D341Med (cell line): ENCODE measurements at places on chromosomes 11 and 22.

- peak; percentile 24 for DNase-seq
Measured at GRCh38 chr22:20552443-20553401, 45.3 kb downstream of the MED15 start.

- DNase-seq: no peak
Measured at GRCh38 chr11:32213223-32213622, 122.3 kb downstream of the RCN1 start.

DNA sequence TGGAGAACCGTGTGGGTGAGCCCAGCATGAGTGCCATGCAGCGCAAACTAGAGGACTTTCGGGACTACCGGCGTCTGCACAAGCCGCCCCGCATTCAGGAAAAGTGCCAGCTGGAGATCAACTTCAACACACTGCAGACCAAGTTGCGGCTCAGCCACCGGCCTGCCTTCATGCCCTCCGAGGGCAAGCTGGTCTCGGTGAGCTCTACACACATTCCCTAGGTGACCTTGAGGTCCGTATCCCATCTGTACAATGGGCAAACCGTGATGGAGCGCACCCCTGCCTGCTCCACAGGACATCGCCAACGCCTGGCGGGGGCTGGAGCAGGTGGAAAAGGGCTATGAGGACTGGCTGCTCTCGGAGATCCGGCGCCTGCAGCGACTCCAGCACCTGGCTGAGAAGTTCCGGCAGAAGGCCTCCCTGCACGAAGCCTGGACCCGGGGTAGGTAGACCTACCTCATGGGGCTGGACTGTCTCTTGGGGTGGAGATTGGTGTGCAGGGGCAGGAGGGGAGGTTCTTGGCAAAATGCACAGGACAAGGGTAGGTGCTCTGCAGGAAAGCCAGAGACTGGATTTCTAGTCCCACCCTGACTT, 10.6 kb downstream of the CTSF start:
- no peak for DNase-seq

DNA sequence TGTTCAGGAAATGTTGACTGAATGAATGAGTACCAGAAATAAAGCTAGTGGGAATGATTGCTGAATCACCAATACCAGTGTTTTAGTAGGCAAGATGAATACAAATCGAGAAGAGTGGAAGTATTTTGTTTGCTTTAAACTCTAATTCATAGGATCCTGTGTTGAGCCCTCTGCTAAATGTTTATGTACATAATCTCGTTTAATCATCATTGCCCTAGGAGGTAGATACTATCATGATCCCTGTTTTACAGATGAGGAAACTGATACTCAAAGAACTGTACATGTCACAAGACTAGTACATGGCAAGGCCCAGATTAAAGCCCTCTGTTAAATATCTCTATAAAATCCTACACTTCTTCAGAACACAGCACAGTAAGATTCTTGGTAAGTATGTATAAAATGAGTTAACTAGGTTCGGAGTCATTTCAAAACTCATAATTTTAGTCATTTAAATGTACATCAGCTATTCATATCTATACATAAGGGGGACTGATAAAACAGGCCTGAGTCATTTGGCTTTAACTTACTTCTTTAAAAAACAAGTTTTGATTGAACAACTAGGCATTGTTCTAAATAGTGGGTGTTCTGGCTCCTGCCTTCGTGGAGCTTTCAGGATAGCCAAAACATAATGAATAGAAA, 97.1 kb downstream of the EXT2 start:
- DNase-seq: no peak

- DNase-seq: no peak
Measured at GRCh38 chr22:43114958-43115357, 4.4 kb downstream of the BIK start.

DNA sequence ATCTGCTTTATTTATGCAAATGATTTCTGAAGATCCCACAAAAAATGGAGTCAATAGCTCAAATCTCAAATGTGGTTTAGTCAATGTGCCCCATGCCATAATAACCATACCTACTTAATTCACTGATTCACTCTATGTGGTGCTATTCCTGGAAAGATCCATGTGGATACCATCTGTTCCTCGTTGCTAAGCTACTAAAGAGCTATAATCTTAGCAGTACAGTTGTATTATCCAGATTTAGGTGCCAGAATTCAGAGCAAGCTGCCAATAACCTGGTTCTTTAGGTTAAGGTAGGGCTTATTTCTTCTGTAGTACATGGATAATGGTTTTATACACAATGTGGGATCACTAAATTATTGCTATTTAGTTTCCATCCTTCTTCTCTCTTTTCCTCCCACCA, 974.7 kb upstream of the CCDC90B start:
- DNase-seq: peak; percentile 46

DNA sequence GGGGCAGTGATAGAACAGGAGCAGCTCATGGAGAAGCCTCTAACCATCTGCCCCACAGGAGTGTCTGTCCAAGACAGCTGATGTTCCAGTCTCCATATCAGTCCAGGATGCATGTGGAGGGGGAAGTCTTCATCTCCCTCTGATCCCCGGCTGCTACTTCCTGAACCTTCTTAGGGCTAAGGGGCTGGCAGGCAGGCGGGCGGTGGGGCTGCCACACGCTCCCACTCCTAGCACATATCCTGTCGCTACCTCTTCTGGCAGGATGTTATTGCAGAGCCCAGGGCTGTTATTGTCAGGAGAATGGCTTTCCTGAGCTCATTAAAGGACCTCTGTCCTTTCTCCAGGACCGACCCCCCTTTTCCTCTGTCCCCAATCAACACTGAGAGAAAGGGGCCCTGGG, 25.4 kb downstream of the LRRC55 start:
- no peak for DNase-seq

- no peak for DNase-seq
Measured at GRCh38 chr11:94830722-94831510, 62.8 kb downstream of the AMOTL1 start.

DNA sequence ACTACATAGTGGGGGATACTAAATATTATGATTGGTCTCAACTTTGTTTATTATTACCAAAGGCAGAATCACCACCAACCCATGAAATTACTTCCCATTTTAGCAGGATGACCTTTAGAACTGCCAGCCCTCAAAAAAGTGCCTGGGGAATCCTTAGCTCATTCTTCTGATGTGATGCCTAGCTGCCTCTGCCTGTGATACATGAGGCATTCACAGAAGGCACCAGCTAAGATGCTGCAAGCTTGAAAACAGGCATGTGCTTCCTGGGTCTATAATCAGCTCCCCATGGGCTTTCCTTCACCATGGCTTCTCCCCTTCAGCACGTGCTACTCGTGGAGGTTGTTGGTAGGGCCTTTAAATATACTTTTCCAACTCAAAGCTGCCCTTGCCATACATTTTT, 50.4 kb upstream of the ARHGAP20 start:
- no peak for DNase-seq

DNA sequence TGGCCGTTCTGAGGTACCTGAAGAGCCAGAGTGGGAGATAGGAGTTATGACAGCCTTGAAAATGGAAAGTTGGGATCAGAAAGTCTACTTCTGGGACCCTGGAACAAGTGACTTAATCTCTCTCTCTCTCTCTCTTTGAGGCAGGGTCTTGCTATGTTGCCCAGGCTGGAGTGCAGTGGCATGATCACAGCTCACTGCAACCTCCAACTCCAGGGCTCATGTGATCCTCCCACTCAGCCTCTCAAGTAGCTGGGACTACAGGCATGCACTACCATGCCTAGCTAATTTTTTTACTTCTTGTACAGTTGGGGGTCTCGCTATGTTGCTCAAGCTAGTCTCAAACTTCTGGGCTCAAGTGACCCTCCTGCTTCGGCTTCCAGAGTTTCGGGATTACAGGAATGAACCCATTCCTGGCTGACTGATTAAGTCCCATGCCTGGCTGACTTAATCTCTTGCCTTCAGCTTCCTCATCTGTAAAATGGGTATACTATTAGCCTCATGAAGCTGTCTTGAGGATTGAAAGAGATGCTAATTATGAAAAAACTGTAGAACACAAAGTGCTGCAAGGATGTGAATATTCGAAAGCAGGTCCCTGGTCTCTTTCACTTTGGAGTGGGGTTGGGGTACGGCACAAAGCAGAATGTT, 87.7 kb downstream of the UBASH3B start:
- DNase-seq: no peak

GRCh38 chr22:47615051-47615450, 852.6 kb downstream of the TBC1D22A start:
- DNase-seq: no peak

DNA sequence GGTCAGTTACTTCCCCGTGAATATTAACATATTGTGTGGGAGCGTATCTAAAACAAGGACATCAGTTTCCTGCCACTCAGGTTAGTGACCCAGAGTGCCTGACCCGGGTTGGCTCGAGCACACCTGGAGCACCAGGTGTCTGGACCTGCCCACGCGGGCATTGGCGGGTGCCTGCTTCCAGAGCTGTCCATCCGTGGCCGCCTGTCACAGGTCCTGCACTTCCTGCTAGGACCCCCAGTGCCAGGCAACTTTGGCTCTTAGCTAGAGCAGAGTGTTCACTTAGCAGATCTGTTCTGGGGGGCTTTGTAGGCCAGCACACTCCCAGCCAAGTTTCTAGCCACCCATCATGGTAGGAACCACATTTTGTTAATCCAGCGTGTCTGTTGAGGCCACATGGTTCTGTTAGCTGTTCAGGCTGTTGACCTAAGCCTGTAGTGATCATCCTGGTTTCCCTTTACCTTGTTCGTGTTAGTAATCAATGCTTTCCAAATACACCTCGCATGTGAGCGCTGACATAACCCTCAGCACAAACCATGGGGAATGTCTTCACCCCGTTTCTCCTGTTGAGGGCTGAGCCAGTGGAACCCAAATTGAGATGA, 29.5 kb downstream of the MOV10L1 start:
- DNase-seq: no peak

DNA sequence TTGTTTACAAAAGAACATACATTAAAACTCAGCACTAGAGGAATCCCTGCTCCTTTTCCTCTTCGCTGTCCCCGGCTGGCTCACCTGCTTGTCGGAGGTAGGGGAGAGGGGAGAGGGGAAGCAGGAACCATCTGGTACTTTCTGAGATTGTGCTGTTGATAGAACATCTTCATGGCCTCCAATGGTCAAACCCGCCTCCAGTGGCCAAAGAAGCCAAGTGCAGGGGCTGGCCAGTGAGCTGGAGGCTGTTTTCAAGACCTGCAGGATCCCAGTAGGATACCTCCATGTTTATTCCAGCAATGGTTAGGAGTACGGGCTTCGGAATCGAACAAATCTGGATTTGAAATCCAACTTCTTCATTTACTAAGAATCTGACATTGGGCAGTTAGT, 92.6 kb downstream of the PKNOX2 start:
- DNase-seq: no peak

DNA sequence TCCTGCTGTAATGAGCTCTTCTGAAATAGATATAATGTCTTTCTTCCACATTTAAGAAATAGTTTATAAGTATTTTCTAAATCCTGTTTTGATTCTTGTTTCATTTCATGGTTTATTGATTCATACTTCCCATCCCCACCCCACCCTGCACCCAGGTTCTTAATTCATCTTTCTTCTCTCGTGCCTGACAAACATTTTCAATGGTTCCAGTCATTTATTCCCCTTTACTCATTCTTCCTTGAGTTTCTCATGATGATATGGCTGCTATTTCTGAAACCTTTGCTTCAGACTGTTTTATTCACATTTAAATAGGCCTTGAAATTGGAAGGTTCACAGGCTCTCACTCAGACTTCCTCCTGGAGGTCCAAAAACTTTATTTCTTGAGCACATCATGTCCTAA, 142.9 kb downstream of the SPON1 start:
- DNase-seq: no peak

- no peak for DNase-seq
Measured at GRCh38 chr11:111923351-111923788, 4.7 kb downstream of the C11orf52 start.

- peak; percentile 6 for DNase-seq
Measured at GRCh38 chr11:134529212-134530096, 117.4 kb upstream of the B3GAT1 start.

GRCh38 chr11:65934014-65934413, 11.3 kb upstream of the TSGA10IP start:
- no peak for DNase-seq

DNA sequence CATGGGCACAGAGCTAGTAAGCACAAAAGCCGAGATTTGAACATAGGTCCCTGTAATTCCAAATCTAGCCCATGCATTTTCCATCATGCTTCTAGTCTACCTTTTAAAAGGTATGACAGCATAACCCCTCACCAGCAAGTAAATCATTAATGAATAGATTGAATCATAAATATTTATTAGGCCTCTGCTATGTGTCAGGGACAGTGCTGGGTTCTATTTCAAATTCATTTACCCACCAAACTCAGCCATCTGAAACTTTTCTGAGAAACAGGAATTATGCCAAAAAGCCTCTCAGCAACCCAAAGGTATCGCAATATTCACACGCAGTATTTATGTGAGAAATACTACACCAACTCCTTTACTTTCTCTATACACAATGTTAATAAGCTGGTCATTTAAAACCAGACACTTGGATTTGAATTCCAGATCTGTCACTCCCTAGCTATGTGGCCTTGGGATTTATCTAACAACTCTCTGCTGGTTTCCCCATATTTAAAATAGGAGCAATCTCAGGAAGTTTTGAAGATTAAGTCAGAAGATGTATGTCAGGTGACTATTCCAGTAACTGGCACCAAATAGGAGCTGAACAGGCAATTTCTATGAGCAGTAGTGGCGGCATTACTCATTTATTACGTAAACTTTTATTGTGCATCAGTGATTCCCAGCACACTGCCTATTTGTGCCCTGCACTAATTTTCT, 191.4 kb downstream of the TENM4 start:
- no peak for DNase-seq

GRCh38 chr11:13119361-13119760, 110.2 kb downstream of the RASSF10 start:
- DNase-seq: no peak

DNA sequence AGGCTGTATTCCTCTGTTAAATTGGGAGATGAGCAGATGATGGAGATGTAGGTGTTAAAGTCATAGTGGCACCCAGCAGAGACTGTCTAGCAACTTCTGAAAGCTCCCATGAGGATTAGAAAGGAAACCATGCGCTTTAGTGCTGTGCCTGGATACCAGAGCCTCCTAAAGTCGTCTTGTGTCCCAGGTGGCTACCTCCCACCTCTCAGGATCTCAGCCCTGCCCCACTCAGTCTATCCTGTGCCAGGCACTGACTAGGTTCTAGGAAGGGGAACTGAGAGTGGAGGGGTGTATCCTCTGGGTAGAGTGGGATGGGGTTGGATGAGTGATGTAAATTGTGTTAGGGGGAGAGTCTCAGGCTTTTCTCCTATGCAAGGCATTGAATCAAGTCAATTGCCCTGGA, 60.2 kb downstream of the KIAA1671 start:
- no peak for DNase-seq

DNA sequence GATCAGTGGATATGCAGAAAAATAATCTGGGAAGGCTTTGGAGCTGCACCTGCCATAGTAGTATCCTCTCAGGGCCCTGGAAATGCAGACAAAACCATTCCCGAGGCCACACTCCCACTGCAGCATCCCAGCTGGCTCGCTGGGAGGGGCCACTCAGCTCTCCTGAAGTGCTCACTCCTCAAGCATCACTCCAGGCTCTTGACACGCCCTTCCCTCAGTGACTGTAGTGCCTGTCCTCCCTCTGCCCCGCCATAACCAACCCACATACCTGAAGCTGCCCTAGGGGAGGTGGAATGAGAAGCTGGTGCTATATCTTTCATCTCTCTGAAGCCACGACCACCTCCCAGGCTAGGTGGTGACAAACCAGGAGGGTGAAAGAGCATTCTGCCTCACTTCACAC, 4.8 kb downstream of the DSCAML1 start:
- no peak for DNase-seq

GRCh38 chr22:17205432-17205831, 13.8 kb downstream of the ADA2 start:
- DNase-seq: no peak
